ENCODE measurements at places on chromosomes 3 and 15. TPM values are rescaled to one million over a fixed set of nuclear protein-coding genes. Genes with fewer than 3 reads are reported as not detected.

- H3K27ac ChIP-seq, result no peak overlapping the region
- H3K4me3 ChIP-seq, result no peak overlapping the region
- H3K4me1 ChIP-seq, result no peaks in the 10 kb centered on the region
- H3K27me3 ChIP-seq, result no peaks in the 10 kb centered on the region
- H3K36me3 ChIP-seq, result no peaks in the 10 kb centered on the region
Observed at GRCh38 chr15:31930967-31931366, 99.3 kb upstream of the CHRNA7 start.

DNA sequence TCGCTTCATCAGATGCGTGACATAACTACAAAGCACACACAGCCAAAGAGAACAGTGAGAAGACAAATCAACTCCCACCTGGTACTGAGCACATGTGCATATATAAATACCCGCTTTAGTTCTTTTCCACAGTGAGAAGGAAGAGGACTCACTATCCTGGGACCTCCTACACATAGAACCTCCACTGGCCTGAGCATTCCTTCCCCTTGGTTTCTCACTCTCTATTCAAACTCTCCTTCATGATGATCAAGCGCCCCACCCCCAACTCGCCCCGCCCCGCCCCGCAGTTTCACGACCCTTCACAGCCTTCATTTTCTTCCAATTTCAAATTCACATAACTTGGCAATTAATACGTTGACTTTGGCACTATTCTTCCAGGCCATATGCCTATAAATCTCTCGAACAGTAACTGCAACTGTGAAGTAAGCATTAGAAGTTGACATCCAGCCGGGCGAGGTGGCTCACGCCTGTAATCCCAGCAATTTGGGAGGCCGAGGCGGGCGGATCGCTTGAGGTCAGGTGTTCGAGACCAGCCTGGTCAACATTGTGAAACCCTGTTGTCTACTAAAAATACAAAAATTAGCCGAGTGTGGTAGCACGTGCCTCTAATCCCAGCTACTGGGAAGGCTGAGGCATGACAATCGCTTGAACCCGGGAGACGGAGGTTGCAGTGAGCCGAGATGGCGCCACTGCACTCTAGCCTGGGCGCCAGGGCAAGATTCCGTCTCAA lies 1.1 kb downstream of the RPS17 start:
- H3K36me3 ChIP-seq, result no peaks in the 10 kb centered on the region
- H3K4me1 ChIP-seq, result peaks cover 3% of the 10 kb centered on the region
- H3K27me3 ChIP-seq, result no peaks in the 10 kb centered on the region
- peak overlapping the region; percentile 89 for H3K27ac ChIP-seq

GRCh38 chr3:40713795-40714194 lies 189.0 kb downstream of the ZNF621 start:
- H3K4me3 ChIP-seq, result no peak overlapping the region
- H3K27me3 ChIP-seq, result no peaks in the 10 kb centered on the region
- peaks cover 13% of the 10 kb centered on the region for H3K4me1 ChIP-seq
- no peaks in the 10 kb centered on the region for H3K36me3 ChIP-seq
- peak; percentile 66 for DNase-seq
- no peak overlapping the region for H3K27ac ChIP-seq

DNA sequence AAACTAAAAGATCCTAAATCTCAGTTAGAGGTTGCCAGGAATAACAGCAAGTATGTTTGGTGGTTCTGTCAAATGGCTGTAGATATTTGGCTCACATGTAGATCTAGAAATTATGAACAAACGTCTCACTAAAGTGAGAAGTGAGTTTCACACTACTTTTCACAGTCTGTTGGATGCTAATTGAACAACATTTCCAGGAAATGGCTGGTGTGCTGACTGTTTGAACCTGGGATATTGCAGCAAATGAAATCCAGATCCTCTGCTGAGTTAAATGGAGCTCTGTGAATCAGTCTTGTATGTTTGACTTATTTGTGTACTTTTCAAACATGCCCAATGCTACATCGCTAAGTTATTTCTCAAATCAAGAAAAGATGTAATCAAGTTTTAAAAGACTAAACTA lies 21.3 kb upstream of the RSL24D1 start:
- no peak overlapping the region for H3K4me3 ChIP-seq
- H3K4me1 ChIP-seq, result peaks cover 11% of the 10 kb centered on the region
- H3K27ac ChIP-seq, result no peak overlapping the region
- no peak for DNase-seq
- no peaks in the 10 kb centered on the region for H3K27me3 ChIP-seq

- H3K27ac ChIP-seq, result no peak overlapping the region
- no peak overlapping the region for H3K4me3 ChIP-seq
- DNase-seq, result no peak
- H3K4me1 ChIP-seq, result no peaks in the 10 kb centered on the region
- H3K36me3 ChIP-seq, result no peaks in the 10 kb centered on the region
- no peaks in the 10 kb centered on the region for H3K27me3 ChIP-seq
Observed at GRCh38 chr3:107368654-107369398, 8.4 kb upstream of the CCDC54 start.

DNA sequence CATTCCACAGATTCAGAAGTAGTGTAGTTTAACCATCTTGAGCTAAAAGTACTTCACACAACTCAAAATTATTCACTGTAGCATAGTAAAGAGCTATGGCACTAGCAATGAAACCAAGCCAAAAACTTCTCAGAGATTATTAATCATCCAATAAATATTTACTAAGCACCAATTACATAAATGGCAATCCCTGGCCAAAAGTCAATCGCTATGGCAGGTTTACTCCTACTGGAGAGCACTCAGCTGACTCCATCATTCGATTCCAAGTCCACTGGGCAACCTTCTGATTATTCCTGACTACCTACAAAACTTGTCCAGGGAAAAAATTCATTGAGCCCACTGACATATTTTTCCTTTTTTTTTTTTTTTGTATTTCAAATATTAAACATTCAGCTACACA lies 23.9 kb downstream of the ATP13A3 start:
- no peak for DNase-seq
- no peak overlapping the region for H3K4me3 ChIP-seq
- H3K4me1 ChIP-seq, result no peaks in the 10 kb centered on the region
- H3K27me3 ChIP-seq, result no peaks in the 10 kb centered on the region
- no peak overlapping the region for H3K27ac ChIP-seq

DNA sequence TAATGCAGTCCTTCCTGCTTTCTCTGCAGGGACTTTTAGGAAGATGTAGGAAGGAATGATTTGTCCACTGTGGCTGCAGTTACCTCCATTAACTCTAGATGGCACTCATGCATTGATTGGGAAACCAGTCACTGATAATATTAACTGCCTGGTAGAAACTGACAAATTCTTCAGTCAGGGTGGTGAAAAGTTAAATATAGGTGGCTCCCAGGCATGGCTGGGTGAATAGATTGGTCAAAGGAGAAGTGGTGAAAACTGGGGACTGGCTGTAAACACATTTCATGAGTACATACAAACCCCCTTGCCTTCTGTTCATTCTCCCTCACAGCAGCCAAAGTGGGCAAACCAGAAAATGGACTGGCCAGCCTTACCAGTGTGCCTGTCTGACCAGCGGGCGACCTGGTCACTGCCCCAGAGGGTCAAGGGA lies 333.4 kb downstream of the THSD4 start:
- no peak overlapping the region for H3K4me3 ChIP-seq
- peaks cover 39% of the 10 kb centered on the region for H3K4me1 ChIP-seq
- DNase-seq, result peak; percentile 63

DNA sequence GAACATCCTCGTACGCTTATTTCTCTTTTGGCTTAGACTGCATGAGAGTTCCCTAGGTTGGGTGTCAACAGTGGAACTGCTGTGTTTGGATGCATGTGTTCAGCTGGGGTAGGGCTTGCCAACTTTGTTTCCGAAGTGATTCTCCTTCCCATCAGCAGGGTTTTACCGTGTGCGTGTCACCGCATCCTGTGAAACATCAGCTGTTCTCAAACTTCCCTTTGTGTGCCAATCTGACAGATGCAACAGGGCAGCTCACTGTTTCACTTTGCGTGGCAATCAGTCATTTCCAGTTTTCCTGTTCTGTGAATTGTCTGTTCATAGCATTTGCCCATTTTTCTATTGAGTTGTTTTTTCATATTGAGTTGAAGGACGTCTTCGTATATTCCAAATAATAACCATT lies 218.8 kb downstream of the VPS13C start:
- H3K27me3 ChIP-seq, result no peaks in the 10 kb centered on the region
- H3K27ac ChIP-seq, result no peak overlapping the region
- DNase-seq, result no peak

DNA sequence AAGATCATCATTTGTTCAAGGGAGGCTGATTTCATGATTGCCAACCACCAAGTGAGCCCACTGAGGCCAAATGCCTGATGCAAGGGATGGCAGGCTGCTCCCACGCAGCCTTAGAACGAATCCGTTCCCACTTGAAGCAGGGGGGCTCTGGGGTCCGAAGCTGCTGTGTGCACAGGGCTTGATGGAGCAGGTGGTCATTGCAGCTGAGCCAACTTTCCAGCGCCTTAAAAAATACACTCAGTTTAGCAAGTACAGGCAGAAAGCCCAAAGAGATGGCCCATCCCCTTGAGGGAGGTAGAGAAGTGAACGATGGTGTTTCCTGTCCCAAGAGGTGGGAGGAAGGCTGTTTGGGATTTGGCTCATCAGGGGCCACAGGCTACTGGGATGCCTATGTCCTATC lies 16.7 kb downstream of the LIMD1 start:
- H3K27me3 ChIP-seq, result no peaks in the 10 kb centered on the region
- no peak overlapping the region for H3K27ac ChIP-seq
- no peak for DNase-seq
- peaks cover 16% of the 10 kb centered on the region for H3K4me1 ChIP-seq
- no peak overlapping the region for H3K4me3 ChIP-seq

DNA sequence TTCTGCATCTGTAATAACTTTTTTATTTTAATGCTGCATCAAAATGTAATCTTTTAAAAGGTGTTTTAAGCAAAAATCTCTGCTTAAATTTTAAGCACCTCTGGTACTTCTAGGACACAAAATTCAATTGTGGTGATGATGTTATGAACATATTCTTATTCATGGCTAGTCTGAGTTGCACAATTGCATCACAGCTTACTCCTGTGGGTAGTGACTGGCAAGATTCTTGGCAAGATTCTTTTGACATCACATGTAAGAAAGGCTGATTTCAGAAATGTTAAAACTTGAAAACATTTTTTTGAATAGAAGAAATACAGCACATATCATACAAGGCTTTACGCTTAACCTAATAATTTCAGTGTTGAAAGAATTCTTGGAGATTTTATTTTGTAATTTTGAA lies 35.7 kb downstream of the IQCH start:
- no peaks in the 10 kb centered on the region for H3K4me1 ChIP-seq
- no peak for DNase-seq
- no peak overlapping the region for H3K27ac ChIP-seq
- no peaks in the 10 kb centered on the region for H3K27me3 ChIP-seq

DNA sequence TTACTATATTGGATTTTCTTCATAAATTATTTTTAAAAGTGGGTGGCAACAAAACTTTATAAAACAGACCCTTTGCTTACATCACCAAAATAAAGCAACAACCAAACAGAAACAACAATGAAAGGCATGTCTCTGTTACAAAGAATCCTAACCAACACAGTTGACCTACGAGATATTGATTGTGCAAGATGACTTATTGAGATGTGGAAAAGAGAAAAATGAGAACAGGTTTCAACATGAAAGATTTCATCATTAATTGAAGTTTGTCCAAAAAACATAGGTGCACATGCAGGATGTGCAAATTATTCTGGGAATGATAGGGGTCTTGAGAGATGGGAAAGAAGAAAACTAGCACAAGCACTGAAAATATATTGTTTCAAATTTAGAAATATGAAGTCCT lies 9.0 kb downstream of the GMNC start:
- DNase-seq, result no peak
- H3K4me3 ChIP-seq, result no peak overlapping the region
- no peaks in the 10 kb centered on the region for H3K27me3 ChIP-seq
- no peaks in the 10 kb centered on the region for H3K36me3 ChIP-seq
- H3K27ac ChIP-seq, result no peak overlapping the region

- peak; percentile 24 for DNase-seq
- H3K27ac ChIP-seq, result no peak overlapping the region
- H3K4me3 ChIP-seq, result no peak overlapping the region
- peaks cover 16% of the 10 kb centered on the region for H3K4me1 ChIP-seq
Observed at GRCh38 chr3:23685541-23686258, 120.1 kb upstream of the UBE2E1 start.

DNA sequence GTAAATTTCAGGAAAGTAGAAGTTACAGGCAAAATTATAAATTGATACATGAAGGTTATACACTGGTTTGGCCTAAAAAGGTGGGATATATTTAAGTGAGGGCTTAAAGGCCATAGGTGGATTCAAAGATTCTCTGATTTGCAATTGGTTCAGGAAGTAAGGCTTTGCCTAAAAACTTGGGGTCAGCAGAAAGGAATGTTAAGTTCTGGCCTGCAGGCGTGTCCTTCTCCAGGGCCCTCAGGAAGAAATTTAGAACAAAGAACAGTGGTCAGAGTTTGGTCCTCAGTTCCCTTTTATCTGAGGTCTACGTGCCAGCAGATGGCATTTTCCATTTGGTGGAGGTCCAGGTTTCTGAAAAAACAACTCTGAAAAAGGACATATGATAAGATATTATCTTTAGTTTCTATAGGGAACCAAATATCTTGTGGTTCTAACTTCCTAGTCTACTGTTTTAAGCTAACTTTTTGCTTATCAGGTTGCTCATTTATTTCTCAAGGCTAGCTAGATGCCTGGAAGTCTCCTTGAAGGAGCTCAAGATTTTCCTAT lies 40.5 kb downstream of the SCN11A start:
- DNase-seq, result no peak
- H3K4me3 ChIP-seq, result no peak overlapping the region
- H3K4me1 ChIP-seq, result no peaks in the 10 kb centered on the region
- H3K27ac ChIP-seq, result no peak overlapping the region

Gene FOXB1
- not detected for total RNA-seq

Gene ZNF80
- total RNA-seq, result not detected

Gene STAG1
- total RNA-seq, result 34.0 TPM

Gene SLC27A2
- total RNA-seq, result 17.4 TPM

Gene SLC22A14
- 5.0 TPM for total RNA-seq

Gene KLHL40
- total RNA-seq, result not detected

Gene VPS39
- total RNA-seq, result 141 TPM

Gene KNG1
- total RNA-seq, result 1.1 TPM

Gene ZMYND10
- total RNA-seq, result not detected

Gene SPSB4
- 0.35 TPM for total RNA-seq

Gene PRKCD
- total RNA-seq, result 73.1 TPM

Data from Peyer's patch (tissue), 4 donors.